ENCODE measurements at places on chromosomes 4 and X.

DNA sequence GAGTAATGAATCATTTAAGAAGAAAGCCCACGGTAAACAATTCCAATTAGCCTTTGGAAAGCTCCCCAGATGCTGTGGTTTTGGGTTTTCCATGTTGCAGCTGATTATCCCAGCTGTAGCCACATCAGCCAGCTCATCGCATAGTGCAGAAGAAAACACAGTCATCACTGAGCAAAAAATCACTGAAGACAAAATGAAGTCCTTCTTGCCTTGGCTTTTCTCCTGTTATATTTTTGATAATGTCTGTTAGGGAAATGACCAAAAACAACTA, 193.0 kb upstream of the C1QTNF7 start:
- DNase-seq, result no peak

DNA sequence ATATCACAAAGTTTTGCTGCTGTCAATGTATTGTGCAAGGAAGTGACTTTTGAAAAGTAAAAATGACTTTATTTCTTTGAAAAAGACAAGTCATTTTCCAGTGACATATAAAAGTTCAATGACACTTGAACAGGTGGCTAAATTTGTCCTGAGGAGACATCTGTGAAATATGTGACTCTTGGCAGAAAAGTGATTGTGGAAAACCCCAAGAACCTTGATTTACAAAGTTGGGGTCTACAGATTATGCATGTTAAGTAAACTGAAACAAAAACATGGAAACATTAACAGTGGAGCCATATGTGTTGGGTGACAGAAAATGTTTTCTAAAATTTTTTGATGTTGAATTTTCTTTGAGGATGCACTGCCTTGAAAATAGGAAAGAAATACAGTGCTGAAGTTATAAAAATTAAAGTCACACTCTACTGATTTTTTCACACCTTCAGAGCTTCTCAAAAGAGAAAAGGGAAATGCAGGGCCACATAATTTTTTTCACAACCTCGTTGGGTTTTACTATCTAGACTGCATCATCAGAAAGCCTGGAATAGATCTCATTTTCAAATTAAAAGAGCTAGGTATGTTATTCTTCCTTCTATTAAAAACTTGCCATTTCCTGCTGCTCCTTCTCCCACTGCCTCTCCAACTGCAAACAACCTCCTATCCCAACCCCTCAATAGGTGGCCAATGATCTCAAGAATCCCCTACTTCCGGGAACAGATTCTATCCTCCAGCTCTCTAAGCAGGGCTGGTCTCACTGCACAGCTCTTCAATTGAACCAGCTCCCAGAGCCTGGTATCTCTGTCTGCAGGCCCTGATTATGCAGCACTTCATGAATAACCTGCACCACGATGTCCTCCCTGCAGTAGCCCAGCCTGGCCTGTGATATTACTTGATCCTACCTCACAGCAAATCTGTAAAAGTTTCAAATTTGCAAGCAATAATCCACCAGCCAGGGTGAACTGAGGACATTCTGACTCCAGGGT, 570.8 kb upstream of the CPEB2 start:
- no peak for DNase-seq

DNA sequence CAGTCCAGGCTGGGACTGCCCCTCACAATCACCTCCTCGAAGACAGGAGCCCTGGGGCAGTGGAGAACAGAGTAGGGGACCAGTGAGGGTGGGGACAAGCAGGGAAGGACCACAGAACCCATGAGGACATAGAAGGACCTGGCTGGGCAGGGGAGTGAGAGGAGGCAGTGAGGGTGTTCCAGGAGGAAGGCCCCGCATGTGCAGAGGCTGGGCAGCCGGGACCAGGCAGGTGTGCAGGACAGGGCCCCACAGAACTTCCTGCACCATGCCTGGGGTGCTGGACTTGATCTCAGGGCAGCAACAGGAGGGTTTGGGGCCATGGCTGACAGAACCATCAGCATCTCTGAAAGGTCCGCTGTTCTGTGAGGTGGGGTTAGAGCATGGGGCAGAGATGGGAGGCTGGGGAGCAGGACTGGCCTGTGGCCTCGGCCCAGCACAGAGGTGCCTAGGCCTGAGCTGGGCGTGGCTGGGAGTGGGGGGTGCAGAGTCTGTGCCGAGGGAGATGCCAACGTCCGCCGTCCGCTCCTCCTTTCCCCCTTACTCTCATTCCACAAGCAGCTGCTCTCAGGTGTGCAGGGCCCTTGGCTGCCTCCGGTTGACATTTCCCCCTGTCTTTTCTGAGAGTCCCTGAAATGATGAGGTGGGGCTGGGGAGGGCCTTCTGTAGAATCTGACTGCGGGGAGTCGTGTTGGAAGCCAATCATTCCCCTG, 40.8 kb downstream of the EVC start:
- no peak for DNase-seq

DNA sequence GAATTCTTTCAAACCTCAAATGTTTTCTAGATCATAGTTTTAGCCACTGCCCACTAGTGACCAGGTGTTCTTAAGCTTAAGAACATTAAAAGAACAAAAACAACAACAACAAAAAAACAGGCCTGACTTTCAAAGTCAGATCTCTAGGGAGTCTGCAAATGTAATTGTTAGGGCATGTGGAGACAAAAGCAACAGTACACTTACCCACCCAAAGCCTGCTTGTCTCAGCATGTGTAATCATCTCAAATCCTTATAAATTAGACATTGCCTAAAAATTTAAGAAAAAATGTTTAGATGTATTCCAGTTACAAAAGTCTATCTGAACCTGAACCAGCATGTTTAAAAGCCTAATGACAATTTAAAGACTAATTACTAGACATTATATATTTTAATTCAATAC, 79.9 kb downstream of the SLC7A11 start:
- DNase-seq, result no peak

- no peak for DNase-seq
Measured at GRCh38 chrX:26208012-26208411, 8.0 kb upstream of the MAGEB5 start.

- no peak for DNase-seq
Measured at GRCh38 chr4:41178372-41179370, 35.7 kb downstream of the APBB2 start.

Measured in stimulated activated CD4-positive, alpha-beta T cell treated with anti-CD3 and anti-CD28 coated beads, Interleukin-4, amount 100 ng/mL, for 48 hours (primary cell).